ENCODE measurements at places on chromosomes 16 and 17.

- DNase-seq, result no peak
Observed at GRCh38 chr17:17433000-17433703, 43.6 kb upstream of the MED9 start.

DNA sequence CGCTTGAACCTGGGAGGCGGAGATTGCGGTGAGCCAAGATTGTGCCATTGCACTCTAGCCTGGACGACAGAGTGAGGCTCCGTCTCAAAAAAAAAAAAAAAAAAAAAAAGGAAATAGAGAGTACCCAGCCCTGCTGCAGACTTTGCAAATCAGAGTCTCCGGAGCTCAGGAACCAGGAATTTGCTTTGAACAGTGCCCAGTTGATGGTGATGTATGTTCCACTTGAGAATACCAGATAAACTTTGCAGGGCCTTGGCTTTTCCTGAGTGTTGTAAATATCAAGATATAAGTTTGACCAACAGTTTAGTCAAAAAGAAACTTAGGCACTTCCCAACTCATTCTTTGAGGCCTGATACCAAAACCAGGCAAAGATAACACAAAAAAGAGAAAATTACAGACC, 30.6 kb upstream of the MAP3K14 start:
- DNase-seq, result no peak

GRCh38 chr17:42518046-42518754, 17.8 kb upstream of the NAGLU start:
- DNase-seq, result no peak

GRCh38 chr16:57676553-57677085, 8.5 kb downstream of the ADGRG3 start:
- DNase-seq, result no peak

DNA sequence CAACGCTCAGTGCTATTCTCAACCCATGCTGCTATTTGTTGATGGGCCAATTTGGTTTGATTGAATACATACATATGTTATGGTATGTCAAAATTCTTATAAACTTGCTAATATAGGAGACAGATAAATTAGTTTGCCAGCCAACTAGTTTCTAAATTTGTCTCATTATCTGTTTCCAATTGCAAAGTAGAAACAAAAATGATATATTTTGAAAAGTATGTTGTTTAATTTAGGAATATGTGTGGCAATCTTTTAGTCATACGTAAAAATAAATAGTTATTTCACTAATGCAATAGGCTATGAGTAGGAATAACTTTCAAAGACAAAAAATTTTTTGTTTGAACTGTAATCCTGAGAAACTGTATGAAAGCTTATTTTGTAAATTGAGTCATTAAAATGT, 210.6 kb upstream of the KCNJ16 start:
- DNase-seq, result no peak
